Left renal pelvis (tissue), 4 donors: ENCODE measurements at places on chromosomes 6 and 20.

DNA sequence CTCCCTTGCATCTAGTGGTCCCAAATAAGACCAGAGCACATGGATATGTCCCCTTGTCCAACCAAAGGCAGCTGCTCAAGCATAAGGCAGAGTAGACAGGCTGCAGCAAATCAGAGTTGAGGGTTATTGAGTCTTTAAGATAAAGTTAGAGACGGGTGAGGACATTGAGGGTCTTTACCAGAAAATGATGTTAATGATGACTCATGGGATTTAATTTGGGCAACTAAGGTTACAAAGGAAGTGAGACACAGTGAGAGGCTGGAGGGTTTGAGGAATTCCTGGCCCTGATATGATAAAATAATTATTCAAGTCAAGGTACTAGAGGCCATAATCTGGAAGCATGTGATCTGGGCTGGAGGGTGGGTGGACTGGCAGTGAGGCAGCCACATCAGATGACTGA lies 133.6 kb downstream of the ALDH8A1 start:
- DNase-seq, result no peak

- DNase-seq, result no peak
Observed at GRCh38 chr6:36377594-36377993, 9.9 kb downstream of the ETV7 start.

- DNase-seq, result no peak
Observed at GRCh38 chr20:16143596-16143995, 429.7 kb downstream of the KIF16B start.

- DNase-seq, result no peak
Observed at GRCh38 chr6:115194981-115195638, 852.3 kb upstream of the HS3ST5 start.

- DNase-seq, result no peak
Observed at GRCh38 chr20:22904905-22905304, 130.2 kb upstream of the SSTR4 start.

DNA sequence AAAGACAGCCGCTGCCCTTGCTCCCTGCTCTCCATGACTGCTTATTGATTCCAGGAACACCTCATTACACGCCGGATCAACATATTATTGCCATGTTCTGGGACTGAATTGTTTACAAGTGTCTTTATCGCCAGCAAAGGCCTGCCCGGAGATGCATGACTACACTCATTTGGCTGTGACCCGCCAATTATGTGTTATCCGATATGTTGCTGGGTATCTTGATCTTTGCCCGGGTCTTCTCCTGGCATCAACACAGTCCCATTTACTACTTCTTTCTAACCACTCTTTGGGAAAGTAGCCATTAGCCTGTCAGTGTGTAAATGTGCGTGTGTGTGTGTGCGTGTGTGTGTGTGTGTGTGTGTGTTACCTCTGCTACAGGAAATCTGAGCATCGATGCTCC lies 15.4 kb downstream of the LINC00237 start:
- no peak for DNase-seq

DNA sequence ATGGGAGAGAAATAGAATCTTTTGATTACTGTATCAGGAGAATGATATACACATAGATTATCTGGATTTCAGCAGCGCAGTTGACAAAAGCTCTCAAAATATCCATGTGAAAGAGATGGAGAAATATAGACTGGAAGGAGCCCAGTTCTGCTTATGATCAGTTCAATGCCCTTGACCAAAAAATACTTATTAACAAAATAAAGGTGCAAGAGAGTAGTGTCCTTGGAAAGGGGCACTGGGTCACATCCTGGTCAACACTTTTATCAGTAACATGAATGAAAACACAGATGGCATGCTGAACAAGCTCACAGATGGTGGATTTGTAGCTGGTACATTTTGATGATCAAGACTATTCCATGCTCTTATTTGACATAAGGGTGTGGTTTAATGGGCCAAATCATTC lies 63.9 kb upstream of the PLEKHG1 start:
- no peak for DNase-seq

- no peak for DNase-seq
Observed at GRCh38 chr20:50044353-50044960, 61.7 kb downstream of the SNAI1 start.
